ENCODE measurements at places on chromosomes 12 and 14. TPM values are rescaled to one million over a fixed set of nuclear protein-coding genes. Genes with fewer than 3 reads are reported as not detected.

DNA sequence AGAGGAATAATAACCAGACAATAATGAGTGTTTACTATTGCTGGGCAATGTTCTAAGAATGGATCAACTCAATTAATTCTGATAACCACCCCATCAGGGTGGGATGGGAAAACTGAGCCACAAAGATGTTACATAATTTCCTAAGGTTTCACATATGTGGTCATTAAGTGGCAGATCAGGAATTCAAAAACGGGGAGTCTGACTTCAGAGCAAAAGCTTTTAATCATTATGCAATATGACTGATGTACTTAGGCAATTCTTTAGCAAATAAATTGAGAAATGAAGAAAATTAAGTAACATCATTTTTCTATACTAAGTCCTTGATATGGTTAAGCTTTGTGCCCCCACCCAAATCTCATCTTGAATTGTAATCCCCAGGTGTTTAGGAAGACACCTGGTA is 53.4 kb downstream of the PLCZ1 start:
- no peak for DNase-seq

DNA sequence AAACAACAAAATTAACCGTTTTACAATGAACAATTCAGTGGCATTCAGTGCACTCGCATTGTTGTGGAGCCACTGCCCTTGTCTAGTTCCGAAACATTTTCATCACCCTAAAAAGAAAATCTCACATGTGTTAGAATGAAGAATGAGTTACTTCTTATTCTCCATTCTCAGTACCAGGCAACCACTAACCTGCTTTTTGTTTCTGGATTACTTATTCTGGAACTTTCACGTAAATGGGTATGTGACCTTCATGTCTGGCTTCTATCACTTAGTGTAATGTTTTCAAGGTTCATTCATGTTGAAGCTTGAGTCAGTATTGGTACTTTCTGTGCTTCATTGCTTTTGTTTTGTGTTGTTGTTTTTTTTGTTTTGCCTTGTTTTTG is 15.6 kb downstream of the RCOR1 start:
- no peak for DNase-seq

DNA sequence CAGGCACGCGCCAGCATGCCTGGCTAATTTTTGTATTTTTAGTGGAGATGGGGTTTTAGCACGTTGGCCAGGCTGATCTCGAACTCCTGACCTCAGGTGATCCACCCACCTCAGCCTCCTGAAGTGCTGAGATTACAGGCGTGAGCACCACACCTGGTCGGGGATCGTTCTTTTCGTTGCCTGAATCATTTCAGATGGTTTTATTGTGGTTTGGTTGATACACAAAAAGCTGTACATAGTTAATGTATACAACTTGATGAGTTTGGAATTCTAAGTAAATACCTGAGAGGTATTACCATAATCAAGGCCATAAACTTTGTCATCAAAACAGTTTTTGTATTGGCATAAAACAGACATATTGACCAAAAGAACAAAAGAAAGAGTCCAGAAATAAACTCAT is 63.3 kb downstream of the RIC8B start:
- DNase-seq, result no peak

DNA sequence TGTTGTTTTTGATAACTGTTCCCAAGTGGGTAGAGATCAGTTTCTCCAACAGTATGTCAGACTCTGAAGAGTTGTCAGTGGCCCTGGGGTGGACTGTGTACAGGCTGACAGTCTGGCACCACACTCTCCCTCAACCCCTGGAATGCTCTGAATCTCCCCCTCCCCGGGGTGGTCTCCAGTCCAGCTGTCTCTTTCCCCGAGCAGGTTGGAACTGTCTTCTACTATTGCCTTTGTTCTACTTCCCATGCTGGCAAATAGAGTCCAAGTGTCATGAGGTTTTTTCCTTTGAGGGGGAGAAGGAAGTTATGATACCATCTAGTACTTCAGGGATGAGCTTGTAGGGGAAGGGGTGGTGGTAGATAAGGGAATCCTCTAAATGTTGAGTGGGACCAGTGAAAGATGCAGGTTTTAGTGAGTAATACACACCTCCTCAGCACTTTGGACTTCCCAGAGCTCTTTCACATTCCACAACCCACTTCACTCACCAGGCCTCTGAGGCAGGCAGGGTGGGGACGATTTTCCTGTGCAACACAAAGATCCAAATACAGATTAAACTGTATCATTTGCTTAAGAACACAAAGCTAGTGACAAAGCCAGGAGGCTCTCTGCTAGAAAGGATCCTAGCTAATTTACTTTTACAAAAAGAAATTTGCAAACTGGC is 170.7 kb upstream of the GZMB start:
- DNase-seq, result no peak

DNA sequence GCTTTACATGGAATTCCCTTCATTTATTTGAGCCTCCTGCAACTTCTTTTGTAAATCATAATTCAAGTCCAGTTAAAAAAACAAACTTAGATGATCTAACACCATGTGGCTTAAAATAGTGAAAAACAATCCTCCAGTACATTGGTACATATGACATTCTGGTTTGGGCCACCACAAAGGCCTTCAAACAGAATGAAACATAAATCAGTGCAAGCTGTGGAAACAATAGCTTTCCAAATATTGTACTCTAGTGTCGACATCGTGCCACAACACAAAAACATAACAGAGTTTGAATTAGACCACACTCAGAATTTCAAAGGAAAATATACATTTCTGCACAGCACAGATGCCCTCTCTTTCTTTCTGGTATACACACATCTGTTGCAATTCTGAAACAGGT is 751.3 kb downstream of the SLC6A15 start:
- no peak for DNase-seq

- no peak for DNase-seq
Observed at GRCh38 chr14:96584907-96585671, 82.9 kb downstream of the PAPOLA start.

DNA sequence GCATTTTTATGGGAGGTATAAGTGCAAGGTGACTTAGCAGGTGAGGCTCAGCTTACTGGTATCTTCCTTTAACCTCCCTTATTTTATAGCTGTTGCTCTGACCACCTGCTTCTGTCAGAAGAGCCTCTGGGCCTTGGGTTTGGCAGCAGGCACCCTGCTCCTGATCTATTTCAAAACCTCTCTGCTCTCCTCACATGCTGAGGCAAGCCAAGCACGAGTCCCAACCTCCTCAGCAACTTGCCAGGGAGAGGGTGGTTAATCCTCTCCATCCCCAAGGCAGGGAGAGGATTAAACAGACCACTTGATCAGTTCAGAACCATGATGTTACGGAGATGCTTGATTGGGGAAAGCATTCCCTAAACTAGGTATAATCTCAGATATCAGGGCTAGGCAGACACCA is 5.4 kb downstream of the PLEKHH1 start:
- no peak for DNase-seq

GRCh38 chr12:88132392-88132791 is 9.5 kb downstream of the CEP290 start:
- DNase-seq, result no peak

DNA sequence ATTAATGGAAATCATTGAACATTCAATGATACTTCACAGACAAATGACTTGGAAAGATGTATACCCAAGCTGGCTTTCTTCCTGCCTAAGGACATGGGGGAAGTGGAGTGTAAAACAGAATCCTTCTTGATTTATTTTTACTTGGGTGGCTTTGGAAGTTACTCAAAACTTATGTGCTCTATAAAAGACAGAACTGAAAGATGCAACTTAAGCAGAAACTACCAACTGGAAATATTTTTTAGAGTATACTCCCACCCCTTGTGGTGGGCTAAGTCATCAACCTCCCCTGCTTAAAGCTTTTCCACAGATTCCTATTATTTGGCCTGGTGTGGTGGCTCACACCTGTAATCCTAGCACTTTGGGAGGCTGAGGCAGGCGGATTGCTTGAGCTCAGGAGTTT is 126.0 kb upstream of the ATP2B1 start:
- no peak for DNase-seq

- no peak for DNase-seq
Observed at GRCh38 chr12:52080403-52081251, 1.1 kb downstream of the SMIM41 start.

The CMKLR1 gene
- 7.2 TPM for total RNA-seq

The AICDA gene
- total RNA-seq, result not detected

The CLEC14A gene
- 28.8 TPM for total RNA-seq

The LRRC10 gene
- total RNA-seq, result 40.5 TPM

The ZNF384 gene
- 23.0 TPM for total RNA-seq

The OTOGL gene
- total RNA-seq, result 0.19 TPM

The CLEC1A gene
- 2.5 TPM for total RNA-seq

The TAS2R13 gene
- 0.27 TPM for total RNA-seq

The SYCP3 gene
- not detected for total RNA-seq

The CSRP2 gene
- total RNA-seq, result 40.9 TPM

Measured in Right ventricle myocardium superior (tissue), 1 donor.